Muscle of leg (tissue), 16 donors: ENCODE measurements at places on chromosomes 4 and X. TPM values are rescaled to one million over a fixed set of nuclear protein-coding genes. Genes with fewer than 3 reads are reported as not detected.
A peak's percentile ranks its signal among the peaks of the same experiment; 100 is the strongest.

DNA sequence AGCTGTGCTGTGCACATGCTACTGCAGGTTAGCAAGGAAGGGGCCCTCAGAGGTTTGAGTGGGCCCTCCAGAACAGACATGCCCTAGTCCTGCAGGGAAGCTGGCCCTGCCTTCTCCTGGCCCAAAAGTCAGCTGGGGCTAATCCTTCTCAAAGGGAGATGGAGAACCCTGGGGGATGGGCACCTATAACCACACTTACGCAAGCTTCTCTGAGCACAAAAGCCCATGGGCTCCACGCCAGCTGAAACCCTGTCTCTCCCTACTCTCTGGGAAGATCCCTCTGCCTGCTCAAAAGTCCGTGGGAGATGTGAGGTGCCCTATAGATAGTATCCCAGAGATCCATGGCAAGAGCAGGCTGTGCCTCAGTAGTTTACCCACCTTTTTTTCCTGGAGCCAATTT is 58.9 kb upstream of the DKK2 start:
- no peak overlapping the region for H3K4me3 ChIP-seq
- DNase-seq: no peak
- H3K27me3 ChIP-seq: no peaks in the 10 kb centered on the region
- no peak overlapping the region for H3K27ac ChIP-seq

AR gene
- 8.1 TPM for total RNA-seq

FAM47A gene
- not detected for total RNA-seq

GRCh38 chr4:4247696-4248028 is 361 bp downstream of the TMEM128 start:
- peak overlapping the region; percentile 99 for H3K27ac ChIP-seq
- no peaks in the 10 kb centered on the region for H3K27me3 ChIP-seq
- no peak for DNase-seq
- H3K36me3 ChIP-seq: peaks cover 25% of the 10 kb centered on the region
- peak overlapping the region; percentile 88 for H3K4me3 ChIP-seq

KDR gene
- total RNA-seq: 48.9 TPM

DNA sequence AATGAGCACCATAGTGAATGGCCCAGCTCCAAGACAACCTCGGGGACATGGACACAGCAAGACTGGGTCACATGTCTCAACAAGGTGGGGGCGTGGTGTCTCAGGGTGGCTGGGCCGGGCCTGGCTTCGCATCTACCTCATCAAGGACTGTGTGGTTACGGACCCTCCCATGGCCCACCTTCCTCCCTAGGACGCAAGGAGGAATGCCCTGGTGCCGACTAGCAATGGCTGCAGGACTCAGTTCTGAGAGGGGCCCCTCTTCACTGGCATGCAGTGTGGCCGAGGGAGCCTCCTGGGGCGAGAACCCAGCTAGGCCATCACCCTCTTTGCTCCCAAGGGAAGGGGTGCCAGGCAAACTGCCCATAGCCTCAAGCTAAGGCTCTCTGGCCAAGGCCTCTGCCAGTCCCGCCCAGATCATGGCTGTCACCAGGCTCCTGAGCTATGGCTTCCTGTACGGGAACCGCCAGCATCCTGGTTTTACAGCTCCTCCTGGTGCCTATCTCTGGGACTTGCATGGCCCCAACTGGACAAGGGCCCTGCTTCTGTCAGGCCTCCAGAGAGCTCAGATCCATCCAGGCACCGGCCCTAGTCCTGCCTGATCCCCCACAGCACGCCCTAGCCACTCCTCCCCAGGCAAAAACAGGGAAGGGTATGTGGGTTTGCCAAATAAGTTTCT is 218.0 kb upstream of the AGTR2 start:
- H3K27me3 ChIP-seq: peaks cover 54% of the 10 kb centered on the region
- DNase-seq: no peak
- H3K27ac ChIP-seq: no peak overlapping the region
- H3K4me3 ChIP-seq: no peak overlapping the region

FATE1 gene
- total RNA-seq: 1.2 TPM
